ENCODE measurements at places on chromosomes 2 and 18.
A peak's percentile ranks its signal among the peaks of the same experiment; 100 is the strongest.

DNA sequence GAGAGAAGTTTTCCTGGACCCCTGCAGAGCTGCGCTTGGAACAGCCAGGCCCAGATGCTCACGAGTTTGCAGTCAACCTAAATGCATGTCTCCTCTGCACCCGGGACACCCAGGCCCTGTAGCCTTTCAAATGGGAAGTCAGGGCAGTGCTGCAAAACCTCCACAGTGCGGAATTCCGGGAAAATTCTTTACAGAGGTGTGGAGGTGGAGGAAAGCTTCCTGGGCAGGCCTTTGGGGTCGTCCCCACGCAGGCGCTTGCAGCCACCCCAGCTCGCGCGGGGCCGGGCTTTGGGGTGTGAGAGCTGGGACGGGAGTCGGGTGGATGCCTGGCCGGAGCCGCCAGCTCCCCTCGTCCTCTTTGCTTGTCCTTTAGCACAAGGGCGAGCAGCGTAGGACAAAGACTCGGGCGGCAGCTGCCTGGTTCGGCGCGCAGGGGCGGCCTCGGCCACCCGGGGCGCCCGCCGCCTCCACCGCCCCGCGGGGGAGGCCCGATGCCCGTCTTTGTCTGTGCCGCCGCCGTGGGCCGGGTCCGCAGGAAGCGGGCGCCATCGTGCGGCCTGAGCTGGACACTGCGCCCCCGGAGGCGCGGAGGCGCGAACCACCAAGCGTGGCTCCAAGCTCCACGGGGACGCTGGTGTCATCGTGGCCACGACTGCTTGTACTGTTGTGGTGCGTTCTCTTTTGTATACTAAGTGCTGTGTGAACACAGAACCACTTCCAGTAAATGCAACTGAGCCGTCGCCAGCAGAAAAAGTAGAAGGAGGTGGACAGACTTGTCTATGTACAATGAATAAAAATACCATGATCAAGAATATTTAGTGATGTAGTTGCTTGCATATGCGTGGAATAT is 28.2 kb upstream of the BCL11A start:
- peak; percentile 57 for DNase-seq

- DNase-seq: no peak
These were observed 10.9 kb downstream of the INO80D start for GRCh38 chr2:206075113-206075512.

- DNase-seq: no peak
These were observed 13.4 kb upstream of the NMI start for GRCh38 chr2:151302879-151303278.

GRCh38 chr2:11535899-11536344 is 2.1 kb downstream of the GREB1 start:
- no peak for DNase-seq

DNA sequence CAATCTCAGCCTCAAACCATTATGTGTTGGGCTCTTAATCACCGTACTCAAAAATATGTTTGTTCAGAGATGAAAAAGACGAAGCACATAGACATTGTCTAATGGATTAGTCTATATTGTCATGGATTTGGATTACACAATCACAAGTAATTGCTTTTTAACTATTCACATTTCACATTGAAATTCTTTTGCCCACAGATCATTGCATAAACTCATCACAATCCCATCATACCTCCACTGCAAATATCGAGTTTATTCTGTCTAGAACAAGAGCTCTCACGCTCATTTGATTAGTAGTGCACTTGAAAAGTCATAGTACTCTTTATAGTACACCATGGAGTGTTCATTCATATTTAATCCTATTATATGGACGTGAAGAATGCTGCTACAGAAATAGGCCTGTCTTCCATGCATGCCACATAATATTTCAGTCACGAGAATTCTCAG is 97.9 kb upstream of the SOX11 start:
- DNase-seq: no peak

- no peak for DNase-seq
These were observed 254.0 kb downstream of the MEIS1 start for GRCh38 chr2:66688951-66689350.

- no peak for DNase-seq
These were observed 140.4 kb downstream of the FAM161A start for GRCh38 chr2:61713457-61713856.

DNA sequence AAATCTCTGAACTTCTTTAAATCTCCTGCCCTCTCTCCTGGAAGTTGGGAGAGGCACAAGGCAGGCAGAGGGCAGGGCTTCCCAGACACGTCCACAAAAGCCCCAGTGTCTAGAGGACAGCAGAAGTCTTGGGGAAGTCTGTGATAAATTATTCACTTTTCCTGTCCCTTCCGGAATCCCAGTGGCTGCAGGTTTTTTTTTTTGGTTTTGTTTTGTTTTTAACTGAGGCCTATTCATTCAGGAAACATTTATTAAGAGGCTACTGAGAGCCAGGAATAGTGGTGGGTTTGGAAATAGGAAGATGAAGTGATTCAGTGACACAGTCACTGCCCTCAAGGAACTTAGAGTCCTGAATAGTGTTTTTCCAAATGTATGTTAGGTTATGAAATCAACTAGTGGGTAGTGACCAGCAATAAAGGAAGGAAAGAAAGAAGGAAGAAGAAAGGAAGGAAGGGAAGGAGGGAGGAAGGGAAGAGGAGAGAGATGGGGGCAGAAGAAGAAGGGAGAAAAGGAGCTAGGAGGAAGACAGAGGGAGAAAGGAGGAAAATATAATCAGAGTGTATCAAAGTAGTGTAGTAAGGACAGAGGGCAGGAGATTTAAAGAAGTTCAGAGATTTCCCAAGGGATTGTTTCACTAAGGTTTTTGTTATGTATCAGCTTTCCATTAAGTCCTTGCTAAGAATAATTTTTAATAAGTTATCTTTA is 98.9 kb upstream of the ZFP36L2 start:
- DNase-seq: no peak

GRCh38 chr2:219171231-219171651 is 1.4 kb upstream of the SLC23A3 start:
- peak; percentile 12 for DNase-seq

- no peak for DNase-seq
These were observed 786.4 kb downstream of the RNF144A start for GRCh38 chr2:7703543-7704144.

DNA sequence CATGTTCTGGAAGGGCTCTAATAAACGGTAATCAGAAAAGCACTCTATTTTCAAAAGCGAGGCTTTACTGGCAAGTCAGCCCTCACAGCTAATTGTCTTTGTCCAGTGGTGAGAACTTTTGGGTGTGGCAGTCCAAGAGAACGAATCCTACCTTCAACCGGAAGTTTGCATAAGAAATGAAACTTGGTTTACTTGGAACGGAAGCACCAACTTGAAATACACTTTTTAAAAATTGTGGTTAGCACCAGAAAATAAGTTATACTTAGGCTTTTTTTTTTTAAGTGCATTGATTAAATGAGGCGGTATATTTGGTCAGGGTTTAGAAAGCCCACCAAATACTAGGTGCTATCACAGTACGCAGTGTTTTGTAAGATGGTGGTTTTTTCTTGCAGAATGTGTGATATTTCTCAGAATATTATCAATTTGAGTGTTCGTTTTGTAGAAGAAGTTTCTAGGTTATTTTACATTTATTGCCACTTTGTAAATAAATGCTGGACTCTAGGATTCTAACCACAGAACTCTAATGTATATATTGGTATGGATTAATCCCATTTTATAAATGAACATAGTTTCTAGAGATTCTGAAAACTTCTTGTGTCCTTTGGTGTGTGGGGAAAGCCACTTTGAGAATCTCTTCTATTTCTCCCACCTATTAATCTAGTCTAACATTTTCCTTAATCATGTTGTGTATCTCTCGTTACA is 1.2 kb downstream of the MYL12A start:
- DNase-seq: no peak

DNA sequence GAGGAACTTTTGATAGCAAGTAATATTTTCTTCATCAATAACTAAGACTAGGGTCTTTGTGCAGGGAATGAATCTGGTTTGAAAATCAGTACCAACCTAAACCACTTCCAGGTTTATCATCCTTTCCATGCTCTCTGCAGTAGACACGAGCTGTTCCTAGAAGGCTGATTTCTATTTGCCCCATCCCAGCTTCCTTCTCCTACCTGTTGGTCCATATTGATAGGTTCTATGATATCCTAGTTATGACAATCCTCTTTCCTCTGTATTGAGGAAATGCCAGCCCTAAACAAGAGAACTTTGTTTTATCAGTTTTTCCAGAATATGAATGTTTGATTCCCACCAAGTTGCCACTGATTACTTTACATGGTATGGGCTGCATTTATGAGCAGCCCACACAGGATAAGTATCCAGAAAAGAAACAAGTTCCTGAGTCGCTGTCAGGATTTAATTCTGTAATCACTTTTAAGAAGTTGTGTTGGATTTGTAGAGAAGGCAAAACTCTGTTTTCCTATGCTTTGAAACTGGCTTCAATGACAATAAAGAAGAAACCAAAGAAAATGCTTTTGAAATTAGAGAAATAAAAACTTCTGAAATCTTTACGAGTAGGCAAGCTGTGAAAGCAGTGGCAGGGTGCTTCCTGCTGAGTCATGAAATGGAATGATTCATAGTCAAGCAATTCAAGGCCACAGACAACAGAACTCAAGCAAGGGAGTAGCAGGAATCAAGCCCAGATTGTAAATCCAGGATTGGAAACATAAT is 37.3 kb upstream of the TANK start:
- no peak for DNase-seq

DNA sequence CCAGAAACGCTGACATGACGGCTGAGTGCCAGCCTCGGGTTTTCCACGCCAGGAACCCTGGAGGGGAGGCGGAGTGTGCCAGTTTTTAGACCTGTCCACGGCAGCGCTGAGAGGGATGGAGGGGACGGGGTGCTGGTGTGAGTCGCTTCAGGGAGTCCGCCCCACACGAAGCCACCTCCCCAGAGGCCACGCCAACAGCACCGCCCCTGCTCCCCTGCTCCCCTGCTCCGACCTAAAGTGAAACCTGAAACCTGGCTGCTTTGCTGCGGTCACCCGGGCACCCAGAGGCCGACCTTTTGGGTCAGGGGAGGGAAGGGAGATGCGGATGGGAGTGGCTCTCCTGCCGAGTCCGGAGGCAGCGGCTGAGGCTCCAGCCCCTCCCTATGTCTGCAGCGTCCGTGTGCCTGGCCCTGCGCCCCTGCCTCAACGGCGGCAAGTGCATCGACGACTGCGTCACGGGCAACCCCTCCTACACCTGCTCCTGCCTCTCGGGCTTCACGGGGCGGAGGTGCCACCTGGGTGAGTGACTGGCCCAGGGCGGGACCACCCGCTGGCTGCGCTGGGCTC is 38.1 kb downstream of the SNED1 start:
- DNase-seq: peak; percentile 72

DNA sequence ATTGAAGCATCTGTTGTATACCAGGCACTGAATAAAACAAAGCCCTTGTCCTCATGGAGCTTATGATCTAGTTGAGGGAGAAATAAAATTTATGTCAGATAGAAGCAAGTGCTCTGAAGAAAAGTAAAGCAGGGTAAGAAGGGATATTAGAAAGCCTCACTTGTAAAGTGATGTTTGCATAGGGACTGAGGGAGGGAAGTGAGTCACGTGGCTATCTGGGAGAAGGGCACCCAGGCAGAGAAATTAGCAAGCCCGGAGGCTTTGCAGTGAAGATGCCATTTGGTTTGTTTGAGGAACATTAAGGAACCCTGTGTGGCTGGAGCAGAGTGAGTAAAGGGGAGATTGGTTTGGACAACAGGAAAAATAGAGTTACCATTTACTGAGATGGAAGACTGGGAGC is 52.1 kb downstream of the RBBP8 start:
- DNase-seq: no peak

GRCh38 chr2:140943867-140944266 is 1186.9 kb downstream of the LRP1B start:
- no peak for DNase-seq
